ENCODE measurements at places on chromosomes 3 and 15.

GRCh38 chr3:19539518-19540392, 391.4 kb downstream of the KCNH8 start:
- DNase-seq: no peak

GRCh38 chr15:68410466-68411342, 21.3 kb downstream of the ITGA11 start:
- no peak for DNase-seq

- DNase-seq: no peak
Observed at GRCh38 chr3:147423798-147424580, 14.8 kb downstream of the ZIC1 start.

DNA sequence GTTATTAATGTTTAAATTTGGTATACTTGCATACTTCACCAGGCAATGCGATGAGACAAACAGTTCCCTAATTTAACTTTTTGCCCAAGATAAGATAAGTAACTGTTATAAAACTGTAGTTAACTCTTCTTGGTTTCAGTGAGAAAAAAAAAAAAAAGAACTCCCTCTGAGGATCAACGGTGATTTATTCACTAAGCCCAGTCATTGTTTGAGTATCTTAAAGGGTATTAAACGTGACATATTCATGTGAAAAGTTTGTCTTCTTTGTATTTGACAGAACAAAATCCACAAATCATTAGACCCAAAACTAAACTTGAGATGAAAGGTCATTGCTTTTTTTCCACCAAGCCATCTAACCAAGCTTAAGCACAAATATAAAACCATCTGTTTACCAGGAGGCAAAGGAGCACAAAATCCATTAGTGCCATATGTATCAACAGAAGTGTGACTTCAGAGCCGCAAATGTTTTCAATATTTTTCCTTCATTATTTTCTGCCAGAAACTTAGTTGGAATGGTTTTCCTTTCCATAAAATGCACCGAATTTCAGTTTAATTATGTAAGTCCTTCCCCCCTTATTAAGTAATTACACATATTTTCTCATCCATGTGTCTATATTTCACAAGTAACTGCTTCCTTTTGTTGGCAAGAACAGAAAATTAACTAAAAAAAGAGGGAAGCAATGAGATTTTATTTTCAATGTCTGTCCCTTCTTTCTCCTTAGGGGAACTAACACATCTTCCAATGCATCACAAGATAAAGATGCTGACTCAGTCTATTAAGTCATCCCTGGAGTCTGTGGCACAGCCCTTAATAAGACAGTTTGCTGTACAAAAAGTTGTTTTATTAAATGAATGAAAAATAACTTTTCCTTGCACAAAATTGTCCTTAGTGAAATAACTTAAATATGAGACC, 92.2 kb upstream of the RAP2B start:
- DNase-seq: no peak

DNA sequence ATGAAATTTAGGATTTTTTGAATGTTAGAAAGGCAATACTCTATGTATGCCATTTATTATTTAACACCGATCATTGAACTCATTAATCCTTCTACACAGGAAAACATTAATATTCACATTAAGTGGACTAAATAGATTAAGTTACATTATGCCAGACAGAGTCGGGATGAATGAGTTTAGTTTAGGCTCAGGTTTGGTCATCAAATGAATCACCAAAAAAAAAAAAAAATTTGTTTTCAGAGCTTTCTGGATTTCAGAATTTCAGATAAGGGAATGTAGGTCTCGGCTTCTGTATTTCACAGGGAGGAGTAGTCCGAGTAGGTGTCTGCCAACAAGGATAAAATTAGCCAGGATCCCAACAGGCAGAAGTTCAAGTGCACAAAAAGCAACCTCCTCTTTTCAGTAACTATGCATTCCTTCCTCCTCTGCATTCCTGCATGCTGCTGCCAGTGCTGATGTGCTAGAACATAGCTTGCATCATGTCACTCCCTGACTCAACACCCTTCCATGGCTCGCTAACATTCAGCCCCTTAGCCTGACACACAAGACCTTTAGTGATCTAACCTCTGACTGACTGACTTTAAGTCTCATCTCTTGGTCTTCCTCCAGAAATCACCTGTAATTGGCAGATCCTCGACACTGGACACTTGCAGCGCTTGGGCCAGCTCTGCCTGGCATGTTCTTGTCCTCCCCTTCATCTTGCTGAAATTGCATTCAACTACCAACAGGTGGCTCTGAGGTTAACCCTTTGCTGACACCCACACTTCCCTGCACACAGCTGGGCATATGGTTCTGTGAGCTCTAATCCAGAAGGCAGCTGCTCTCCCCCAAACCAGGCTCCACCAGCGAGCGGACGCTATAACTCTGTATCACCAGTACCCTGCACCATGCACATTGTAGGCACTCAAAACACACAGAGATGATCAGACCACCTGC, 145.4 kb upstream of the PROK2 start:
- DNase-seq: no peak

- DNase-seq: no peak
Observed at GRCh38 chr3:87298111-87298718, 21.8 kb upstream of the POU1F1 start.

DNA sequence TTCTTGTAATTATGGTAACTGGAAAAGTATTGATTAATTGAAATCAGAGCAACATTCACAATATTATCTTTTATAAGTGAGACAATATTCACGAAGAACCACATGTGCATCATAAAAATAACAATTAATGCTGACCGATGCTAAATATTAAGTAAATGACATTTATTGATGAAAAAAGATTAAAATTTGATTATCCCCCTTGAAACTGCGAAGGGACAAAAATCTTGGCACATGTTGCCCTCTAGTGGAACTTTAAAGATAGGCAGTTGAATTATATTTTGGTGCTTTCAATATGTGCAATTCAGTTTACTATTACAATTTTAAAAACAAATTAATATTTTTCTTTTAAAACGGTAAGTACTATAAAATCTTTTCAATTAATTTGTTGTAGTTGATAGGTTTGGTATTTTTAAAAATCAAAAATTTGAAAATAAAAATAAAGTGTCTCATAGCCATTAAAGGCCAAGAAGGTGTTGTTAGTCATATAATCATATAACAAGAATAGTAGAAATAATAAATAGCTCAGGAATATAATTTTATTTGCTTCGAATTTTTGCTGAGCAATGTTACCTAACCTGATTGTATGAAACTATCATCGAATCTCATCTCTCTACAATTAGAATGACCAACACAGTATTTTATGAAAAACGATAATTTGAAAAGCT, 270.2 kb downstream of the ROBO1 start:
- no peak for DNase-seq

- no peak for DNase-seq
Observed at GRCh38 chr15:89365462-89366065, 30.9 kb upstream of the POLG start.

DNA sequence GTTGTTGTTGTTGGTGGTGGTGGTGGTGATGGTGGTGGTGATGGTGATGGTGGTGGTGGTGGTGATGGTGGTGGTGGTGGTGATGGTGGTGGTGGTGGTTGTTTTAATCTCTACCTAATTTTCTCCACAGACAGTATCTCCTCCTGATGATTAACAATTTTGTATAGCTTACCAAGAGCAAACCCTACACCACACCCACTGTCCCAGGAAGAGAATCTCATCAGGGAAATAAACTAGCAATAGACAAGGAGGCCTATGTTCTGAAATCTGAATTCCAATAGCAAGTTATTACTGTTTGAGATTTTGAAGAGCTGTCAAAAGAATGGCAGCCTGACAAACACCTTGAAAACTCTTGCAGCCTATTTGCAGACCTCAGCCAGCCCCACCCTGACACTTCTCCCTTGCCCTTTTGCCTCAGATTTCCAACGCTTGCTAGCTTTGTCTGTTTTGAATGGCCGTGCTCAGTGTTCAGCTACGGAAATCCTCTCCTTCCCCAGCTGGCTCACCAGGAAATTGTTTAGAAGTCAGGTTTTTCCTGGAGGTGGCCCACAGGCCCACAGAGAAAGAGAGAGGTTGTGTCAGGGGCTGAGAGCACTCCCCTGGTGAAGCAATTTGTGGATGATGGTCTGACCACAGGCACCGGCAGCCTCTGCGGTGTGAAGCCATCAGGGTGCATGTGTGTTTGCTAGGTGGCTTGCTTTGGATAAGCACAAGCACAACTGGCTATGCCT, 101.6 kb downstream of the MAGI1 start:
- DNase-seq: no peak

Data from NCI-H1092 (cell line).